ENCODE measurements at places on chromosomes 3 and 15.

GRCh38 chr15:26729581-26729980, 43.3 kb downstream of the GABRB3 start:
- DNase-seq: no peak

DNA sequence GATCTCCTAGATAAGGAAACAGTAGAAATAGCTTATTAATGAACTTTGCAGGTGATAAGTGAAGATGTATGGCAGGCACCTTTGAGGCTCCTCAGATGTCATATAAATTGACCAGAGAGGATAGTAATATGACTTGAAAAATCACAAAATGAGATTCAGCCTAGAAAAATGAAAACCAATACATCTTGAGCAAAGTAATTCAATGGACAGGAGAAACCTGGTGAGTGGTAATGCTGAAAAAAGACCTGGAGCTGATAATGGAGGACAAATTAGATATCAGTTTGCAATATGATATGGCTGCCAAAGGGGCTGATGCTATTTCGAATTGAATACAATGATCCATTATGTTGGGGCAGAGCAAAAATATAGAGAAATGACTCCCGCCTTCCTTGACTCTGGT, 103.9 kb downstream of the LSAMP start:
- DNase-seq: no peak

DNA sequence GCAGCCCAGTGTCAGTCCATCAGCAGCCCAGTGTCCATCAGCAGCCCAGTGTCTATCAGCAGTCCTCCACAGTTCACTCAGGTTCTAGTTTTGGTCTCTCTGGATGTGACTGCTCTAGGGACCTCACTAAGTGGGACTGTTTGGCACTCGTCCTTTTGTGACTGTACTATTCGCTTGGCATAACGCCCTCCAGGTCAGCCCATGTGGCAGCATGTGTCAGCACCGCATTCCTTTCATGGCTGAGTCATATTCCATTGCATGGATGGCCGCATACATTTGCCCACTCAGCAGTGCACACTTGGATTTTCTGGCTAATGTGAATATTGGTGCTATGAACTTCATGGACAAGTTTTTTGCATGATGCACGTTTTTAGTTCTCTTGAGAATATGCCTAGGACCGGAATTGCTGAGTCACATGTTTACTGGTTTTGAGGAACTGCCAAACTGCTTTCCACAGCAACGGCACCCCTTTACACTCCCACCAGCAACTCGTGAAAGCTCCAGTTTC, 16.4 kb downstream of the CHST13 start:
- no peak for DNase-seq

- no peak for DNase-seq
These were observed 90.1 kb upstream of the CADPS start for GRCh38 chr3:62965311-62965710.

DNA sequence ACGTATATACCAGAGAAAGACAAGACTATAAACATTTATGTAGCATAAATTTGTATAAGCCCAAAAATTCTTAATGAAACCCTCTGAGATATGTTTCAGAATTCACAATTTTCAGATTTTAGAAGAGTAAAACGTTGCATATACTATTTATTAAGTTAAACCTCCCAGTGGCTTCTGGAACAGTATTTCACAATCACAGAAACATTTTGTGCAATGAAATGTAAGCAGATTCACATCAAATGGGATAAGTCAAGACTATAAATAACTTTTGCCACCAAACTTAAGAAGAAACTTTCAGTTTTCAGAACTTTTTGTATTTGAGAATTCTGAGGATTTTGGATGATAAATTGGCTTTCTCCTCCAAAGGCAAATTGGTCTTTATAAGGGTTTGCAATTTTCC, 9.2 kb downstream of the SLTM start:
- no peak for DNase-seq

GRCh38 chr15:34726406-34727100, 28.2 kb downstream of the GJD2 start:
- no peak for DNase-seq

DNA sequence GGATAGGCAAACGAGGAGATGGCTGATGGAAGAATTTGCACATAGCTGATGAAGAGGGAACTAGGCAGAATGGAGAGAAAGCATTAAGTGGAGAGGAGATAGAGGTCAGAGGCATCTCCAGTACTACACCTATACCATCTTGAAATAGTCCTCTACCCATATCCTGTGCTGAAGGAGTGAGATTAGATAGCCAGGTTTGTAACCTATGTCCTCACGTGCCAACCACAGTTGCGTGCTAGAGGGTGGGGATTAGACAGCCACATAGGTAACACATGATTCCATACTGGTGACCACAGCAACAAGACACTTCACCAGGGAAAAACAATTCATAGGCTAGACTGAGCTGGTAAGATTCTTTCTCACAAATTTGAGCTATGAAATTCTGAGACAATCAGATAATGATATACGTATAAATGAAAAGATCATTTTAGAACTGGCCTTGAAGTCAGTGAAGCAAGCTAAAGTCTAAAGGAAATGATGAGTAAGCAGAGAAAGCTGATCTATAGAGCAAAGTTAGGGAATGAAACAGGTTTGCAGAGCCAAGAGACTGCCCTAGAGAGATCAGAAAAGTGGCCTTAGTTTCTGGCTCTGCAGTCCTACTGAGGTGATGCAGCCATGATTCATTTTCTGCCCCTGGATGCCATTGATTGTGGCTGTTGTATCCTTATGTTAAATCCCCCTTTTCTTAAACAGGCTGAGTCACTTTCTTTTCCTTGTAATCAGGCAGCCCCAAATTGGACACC, 17.7 kb downstream of the MYNN start:
- DNase-seq: no peak

DNA sequence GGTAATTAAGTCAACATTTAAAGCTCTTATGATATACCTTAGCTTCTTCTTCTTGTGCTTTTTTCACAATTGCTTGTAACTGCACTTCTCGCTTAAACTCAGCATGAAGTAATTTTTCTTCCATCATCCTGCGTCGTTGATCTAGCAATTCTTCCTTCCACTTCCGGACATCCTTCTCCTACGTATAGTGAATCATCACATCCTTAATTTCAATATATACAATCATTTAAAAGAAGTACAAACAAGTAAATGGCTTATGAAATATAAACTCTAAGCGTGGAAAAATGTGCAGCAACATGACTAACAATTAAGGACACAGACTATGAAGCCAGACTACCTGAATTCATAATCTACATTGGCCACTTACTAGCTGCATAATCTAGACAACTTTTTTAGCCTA, 151.4 kb downstream of the SCAPER start:
- no peak for DNase-seq

DNA sequence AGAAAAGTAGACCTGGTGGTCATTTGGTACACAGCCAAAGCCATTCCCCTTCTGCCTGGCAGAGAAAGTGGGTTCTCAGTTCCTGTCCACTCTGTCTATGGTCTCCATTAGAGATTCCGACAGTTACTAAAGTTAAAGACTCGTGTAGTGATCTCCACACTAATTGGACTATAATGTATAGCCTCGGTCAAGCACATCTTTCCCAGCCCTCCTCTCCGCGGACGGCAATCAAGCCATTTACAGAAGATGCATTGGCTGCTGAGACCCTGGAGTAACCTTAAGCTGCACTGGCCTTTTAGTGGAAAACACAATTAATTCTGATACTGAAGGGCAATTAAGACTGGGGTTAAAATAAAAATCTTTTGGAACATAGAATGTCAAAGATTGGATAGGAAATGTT, 865.3 kb downstream of the MCTP2 start:
- DNase-seq: no peak

DNA sequence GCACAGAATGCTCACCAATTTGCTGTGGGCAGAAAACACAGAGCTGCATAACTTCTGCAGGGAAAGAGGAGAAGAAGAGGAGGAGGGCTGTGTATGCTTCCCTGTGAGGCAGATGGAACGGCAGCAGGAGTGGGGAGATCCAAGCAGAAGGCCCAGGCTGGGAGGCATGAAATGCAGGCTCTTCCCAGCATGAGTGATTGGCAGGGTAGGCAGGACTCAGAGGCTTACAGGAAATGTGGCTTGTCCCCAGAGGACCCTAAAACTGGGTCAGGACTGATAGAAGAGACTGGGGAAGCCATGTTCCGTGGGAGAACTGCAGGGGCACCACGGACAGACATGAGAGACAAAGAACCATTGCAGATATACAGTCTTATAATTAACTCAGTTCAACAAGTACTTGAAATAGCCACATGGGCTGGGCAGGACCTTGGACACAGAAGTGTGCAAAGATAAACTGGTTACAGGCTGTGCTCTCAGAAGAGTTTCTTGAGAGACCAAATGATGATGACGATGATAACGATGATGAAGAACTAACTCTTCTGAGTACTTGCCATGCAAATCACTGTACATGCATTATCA, 286.9 kb downstream of the EPHB1 start:
- no peak for DNase-seq

- no peak for DNase-seq
These were observed 643 bp downstream of the CDAN1 start for GRCh38 chr15:42736178-42736792.

DNA sequence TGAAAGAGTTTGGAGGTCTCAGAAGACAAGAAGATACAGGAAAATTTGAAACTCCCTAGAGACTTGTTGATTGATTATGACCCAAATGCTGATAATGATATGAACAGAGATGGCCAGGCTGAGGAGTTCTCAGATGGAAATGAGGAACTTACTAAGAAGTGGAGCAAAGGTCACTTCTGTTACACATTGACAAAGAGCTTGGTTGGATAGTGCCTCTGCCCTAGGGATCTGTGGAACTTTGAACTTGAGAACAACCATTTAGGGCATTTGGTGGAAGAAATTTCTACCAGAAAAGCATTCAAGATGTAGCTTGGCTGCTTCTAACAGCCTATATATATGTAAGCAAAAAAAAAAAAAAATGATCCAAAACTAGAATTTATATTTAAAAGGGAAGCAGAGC, 48.9 kb upstream of the NAALADL2 start:
- no peak for DNase-seq

GRCh38 chr3:146838221-146838620, 233.1 kb upstream of the PLSCR5 start:
- no peak for DNase-seq

DNA sequence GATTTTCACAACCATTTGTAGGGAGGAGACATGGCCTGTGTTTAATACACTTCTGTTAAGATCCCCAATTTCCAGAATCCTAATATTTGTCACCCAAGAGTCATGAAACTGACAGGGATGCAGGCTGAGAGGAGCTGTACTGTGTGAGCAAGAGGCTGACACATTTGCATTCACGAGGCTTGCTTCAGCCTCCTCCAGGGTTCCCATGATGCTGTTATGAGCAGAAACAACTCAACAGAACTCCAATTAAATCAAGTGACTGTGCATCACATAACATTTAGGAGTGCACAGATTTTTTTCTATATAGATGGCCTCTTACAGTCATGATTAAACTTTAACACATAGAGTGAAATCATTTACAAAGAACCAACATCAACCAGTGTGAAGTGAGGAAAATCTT, 292.3 kb upstream of the STT3B start:
- DNase-seq: no peak

DNA sequence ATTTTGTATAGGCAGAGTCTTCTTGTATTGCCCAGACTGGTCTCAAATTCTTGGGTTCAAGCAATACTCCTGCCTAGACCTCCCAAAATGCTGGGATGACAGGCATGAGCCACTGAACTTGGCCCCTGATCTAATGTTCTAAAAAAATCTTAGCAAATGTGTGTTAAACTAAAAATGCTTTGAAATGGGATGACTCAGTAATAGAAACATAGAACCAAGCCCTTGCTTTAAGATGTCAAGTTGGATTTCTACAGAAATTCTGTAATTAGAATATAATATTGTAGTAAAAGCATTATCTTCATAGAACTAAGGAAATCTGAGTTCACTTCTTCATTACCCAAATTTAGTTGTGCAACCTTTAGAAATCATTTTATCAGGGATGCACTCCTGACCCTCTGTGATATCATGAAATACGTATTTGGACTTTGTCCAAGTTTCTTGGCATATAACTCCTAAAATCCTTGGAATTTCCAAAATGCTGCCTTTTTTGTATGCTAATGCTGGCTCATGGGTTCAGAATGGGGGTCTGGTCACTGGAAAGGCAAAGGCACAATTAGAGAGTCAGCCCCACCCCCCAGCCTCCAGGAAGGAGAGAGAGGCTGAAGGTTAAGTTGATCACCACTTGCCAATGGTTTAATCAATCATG, 217.3 kb downstream of the TP63 start:
- no peak for DNase-seq

DNA sequence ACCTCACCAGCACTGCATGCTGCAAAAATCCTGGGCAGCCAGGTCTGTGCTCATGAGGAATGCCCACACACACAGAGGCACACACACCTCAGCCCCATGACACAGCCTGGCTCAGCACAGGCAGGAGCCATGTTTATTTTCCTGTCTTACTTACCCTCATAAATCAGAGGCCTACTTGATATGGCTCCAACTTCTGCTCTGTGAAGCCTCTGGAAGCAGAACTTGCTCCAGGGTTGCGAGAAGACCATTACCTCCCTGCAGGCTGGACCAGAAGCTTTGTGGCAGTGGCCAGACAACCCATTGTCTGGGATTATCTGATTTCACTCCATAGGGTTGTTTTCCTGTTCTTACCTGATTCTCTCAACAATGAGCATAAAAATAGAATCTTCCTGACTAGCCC, 43.8 kb upstream of the CMTM8 start:
- DNase-seq: no peak

DNA sequence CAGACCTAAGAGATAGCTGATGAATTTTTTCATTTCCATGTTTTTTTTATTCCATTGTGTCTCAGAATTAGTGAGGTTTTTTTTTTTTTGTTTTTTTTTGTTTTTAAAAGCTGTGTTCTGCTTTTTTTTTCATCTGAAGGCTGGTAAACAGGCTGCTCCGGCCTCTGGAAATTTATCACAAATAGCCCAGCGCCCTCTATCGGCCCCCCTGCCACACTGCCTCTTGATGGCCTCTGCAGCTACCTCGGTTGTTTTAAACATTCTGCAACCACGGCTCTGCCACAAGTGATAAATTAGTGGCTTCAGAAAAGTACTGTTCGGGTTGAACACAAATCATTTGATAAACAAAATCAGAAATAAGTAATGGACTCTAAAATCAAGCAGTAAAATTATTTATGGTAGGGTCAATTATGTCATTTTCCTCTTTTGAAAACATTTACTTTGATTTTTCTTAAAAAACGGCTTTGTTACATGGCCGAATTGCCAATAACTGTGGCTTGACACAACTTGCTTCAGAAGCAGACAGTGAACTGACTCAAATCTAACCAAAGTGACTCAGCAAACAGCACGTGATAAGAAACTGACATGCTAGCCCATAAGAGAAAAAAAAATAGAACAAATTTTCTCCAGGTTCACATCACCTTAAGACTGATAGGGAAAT, 87.8 kb downstream of the RSL24D1 start:
- no peak for DNase-seq

DNA sequence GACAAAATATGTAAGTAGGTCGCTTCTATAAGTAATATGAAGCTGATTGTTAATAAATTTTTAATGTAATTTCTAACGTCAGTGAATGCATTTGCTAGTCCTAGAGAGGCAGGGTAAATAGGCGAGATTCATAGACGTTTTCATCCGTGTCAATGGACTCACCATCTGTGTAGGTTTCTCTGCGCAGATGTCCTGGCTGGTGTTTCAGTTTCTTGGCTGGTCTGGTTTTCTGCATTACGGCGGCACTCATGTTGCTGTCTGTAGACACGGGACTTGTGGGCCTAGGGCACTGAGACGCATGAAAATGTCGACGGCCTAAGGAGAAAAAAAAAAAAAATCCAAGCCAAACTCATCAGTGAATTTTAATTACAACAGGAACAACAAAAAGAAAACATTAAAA, 1153.3 kb downstream of the ROBO1 start:
- no peak for DNase-seq

GRCh38 chr3:81216192-81216591, 545.3 kb downstream of the GBE1 start:
- no peak for DNase-seq

Measured in NCI-H187 treated with DMSO at 0.1 percent for 48 hours (cell line).